IMR-90 (cell line): ENCODE measurements at places on chromosomes 11 and 22. TPM values are rescaled to one million over a fixed set of nuclear protein-coding genes. Genes with fewer than 3 reads are reported as not detected.

GRCh38 chr11:134537296-134537695 lies 125.3 kb upstream of the B3GAT1 start:
- H3K4me1 ChIP-seq = no peaks in the 10 kb centered on the region
- H3K4me3 ChIP-seq = no peak overlapping the region

DNA sequence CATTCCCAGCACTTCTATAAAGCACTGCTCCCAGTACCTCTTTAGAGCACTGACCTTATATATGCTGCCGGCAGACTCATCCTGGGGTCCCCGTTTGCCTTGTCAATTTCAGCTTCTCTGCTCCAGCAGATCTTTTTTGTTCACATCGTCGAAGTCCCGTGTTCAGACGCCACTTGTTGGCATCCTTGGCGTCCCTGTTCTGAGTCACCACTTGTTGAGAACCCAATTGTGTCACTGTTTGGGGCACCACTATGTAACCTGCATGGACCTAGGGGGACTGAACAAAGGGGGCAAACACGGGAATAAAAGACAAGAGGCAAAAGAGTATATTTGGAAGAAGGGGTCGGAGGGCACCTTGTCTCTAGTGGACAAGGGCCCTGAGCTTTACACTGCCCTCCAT lies 25.5 kb downstream of the OR10A6 start:
- no peak for DNase-seq
- H3K4me1 ChIP-seq = peaks cover 9% of the 10 kb centered on the region
- no peaks in the 10 kb centered on the region for H3K27me3 ChIP-seq
- H3K4me3 ChIP-seq = no peak overlapping the region
- peak overlapping the region; percentile 39; the same call in 1 of the 2 replicates for H3K27ac ChIP-seq

SERHL2 gene
- total RNA-seq = 3.9 and 5.0 TPM in 2 replicates

GRCh38 chr11:109036011-109036410 lies 371.1 kb downstream of the DDX10 start:
- no peaks in the 10 kb centered on the region; the same call in 1 of the 2 replicates for H3K4me1 ChIP-seq
- no peak overlapping the region for H3K27ac ChIP-seq
- DNase-seq = no peak
- H3K4me3 ChIP-seq = no peak overlapping the region
